ENCODE measurements at places on chromosomes 6 and 20.

- DNase-seq = no peak
These were observed 16.1 kb downstream of the EPB41L1 start for GRCh38 chr20:36170542-36171215.

DNA sequence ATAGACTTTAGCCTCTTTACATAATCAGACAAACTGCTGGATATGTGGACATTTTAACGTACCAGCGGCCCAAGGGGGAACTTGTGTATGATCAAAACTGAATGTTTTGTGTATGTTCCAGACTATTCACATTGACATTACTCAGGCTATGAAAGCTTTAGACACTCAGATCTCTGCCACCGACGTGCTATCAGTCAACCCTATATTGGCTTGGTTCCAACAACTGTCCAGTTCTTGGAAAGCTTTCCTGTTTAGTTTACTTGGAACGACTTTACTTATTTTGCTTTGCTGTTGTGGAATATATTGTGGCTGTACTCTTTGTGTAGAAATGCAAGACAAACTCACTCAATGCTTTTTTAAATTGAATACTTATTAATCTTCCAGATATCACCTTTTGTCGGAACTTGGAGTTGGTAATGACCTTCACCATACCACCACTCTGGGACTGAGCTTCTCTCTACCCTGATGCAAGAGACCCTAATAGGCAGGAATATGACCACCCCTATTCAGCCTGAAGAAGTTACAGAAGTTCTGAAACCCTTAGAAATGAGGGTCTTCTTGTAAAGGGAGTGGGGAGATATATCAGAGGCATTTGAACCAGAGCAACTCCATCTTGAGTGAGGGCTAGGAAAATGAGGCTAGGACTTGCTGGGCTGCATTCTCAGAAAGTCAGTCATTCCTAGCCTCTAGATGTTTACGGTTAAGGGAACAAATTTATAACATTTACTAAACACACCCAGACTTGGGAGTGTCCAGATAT, 49.0 kb upstream of the PAX1 start:
- no peak for DNase-seq

- DNase-seq = peak; percentile 73
These were observed 1.0 kb downstream of the IGF2R start for GRCh38 chr6:159969921-159970320.

DNA sequence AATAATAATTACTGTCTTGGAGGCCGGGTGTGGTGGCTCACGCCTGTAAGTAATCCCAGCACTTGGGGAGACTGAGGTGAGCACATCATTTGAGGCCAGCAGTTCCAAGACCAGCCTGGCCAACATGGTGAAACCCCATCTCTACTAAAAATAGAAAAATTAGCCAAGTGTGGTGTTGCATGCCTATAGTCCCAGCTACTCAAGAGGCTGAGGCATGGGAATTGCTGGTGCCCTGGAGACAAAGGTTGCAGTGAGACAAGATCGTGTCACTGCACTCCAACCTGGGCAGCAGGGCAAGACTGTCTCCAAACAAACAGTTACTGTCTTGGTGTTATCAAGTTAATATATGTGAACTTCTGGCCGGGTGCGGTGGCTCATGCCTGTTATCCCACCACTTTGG, 4.9 kb downstream of the RRP36 start:
- DNase-seq = no peak

- no peak for DNase-seq
These were observed 64.9 kb upstream of the BTBD3 start for GRCh38 chr20:11852811-11853210.

- DNase-seq = no peak
These were observed 110.3 kb downstream of the SLC35F1 start for GRCh38 chr6:118017301-118017848.

GRCh38 chr20:45365444-45365970, 2.6 kb downstream of the SYS1 start:
- no peak for DNase-seq

- DNase-seq = no peak
These were observed 91.4 kb downstream of the RREB1 start for GRCh38 chr6:7198833-7199800.

DNA sequence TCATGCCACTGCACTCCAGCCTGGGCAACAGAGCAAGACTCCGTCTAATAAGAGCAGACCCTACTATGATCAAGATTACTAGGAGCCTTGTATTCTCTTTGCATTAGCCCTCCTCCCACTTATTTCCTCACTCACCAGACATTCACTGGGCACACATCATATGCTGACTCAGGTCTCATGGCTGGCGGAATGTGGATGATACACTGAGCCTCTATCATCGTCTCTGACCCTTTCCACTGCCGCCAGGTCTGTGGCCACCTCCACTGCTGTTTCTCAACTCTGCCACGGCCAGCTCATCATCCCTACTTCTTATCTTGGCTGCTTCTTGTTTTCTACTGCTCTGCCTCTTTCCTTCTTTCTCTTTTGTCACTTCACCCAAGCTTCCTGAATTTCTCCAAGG, 161.0 kb downstream of the BACH2 start:
- no peak for DNase-seq

All from ovary (tissue), 10 donors.